ENCODE measurements at places on chromosomes 4 and X.

- DNase-seq = no peak
Measured at GRCh38 chrX:38638952-38639529, 77.7 kb downstream of the TSPAN7 start.

DNA sequence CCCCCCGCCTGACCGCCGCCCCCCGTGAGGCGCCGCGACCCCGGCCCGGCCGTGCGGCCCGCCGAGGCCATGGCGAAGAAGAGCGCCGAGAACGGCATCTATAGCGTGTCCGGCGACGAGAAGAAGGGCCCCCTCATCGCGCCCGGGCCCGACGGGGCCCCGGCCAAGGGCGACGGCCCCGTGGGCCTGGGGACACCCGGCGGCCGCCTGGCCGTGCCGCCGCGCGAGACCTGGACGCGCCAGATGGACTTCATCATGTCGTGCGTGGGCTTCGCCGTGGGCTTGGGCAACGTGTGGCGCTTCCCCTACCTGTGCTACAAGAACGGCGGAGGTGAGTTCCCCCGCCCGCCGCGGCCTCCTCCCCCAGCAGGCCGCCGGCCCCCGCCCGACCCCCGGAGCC lies 780 bp downstream of the SLC6A8 start:
- no peak for DNase-seq

GRCh38 chr4:108107101-108107500 lies 61.6 kb downstream of the LEF1 start:
- no peak for DNase-seq

DNA sequence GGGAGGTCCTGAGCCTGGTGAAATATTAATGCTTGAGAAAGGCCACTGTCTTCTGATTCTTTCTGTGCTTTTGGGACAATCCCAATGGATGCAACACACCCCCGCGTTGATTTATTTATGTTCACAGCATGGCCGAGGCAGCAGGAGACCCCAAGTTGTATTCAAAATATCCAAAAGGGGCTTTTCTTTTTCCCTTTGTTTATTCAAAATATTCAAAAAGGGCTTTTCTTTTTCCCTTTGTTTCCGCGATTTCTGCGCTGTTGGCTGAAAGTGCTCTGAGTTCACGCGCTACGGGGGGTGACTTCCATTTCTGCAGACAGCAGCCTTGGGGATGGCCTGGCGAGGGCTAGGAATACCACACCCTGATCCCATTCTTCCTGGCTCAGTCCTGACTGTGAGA lies 59.5 kb upstream of the PPP2R3B start:
- no peak for DNase-seq

DNA sequence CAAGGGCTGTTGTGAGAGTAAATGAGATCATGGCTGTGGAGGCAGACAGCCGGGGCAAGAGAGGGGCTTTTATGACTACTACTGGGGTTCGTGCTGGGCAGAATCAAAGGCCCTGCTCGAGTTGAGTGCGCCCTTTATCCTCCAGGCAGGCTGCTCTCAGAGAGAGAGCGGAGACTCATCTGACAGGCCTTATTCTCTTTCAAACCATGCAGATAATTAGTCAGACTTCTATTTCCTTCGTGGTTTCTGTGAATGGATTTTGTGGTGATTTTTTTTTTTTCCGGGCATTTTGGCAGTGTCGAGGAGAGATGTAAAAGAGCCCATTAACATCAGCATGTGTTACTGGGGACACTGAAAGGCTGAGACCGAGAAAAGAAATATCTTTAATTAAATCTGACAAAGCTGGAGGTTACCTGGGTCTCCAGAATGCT lies 73.6 kb downstream of the MED28 start:
- DNase-seq = no peak

DNA sequence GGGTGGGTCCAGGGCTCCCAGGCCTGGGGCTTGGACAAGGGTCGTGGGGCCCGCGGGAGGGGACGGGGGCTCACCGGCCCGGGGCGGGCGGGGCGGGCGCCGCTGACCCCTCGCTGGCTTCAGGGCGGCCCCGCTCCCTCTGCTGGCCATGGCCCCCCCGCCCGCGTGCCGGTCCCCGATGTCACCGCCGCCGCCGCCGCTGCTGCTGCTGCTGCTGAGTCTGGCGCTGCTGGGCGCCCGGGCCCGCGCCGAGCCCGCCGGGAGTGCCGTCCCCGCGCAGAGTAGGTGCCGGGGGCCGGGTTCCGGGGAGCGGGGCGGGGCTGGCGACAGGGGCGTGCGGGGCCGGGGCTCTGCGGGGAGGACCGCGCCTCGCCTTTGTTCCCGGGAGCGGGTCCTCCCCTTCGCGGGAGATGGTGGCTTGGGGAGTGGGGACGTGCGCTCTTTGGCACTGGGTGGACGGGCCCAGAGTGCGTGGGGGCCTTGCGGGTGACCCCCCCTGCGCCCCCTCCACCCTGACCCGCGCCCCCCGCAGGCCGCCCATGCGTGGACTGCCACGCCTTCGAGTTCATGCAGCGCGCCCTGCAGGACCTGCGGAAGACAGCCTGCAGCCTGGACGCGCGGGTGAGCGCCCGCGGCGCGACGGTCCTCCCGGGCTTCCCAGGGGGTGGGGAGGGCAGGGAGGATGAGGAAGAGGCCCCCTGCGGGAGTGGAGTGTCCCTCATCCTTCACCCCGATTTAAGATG lies 16.8 kb upstream of the NAT8L start:
- DNase-seq = peak; percentile 16

GRCh38 chr4:31657859-31658570 lies 937.8 kb downstream of the PCDH7 start:
- DNase-seq = no peak

GRCh38 chrX:45761920-45762319 lies 561.2 kb upstream of the DIPK2B start:
- DNase-seq = no peak

DNA sequence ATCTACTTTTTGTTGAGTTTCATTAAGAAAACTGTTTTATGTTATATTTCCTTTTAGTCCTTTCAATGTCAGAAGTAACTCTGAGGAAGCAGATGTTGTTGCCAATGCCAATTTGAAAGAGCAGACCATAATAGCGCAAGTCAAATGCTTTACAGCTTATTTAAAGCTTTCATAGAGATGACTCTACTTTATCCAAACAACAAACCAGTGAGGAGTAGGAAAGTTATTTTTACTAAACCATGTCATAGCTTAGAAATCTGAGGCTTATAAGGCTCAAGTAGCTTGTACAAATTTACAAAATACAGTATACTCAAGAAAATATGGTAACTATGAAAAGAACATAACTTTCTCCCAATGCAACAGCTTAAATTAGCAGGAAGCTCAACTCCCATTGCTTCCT lies 40.1 kb upstream of the SPOCK3 start:
- DNase-seq = no peak

- no peak for DNase-seq
Measured at GRCh38 chr4:56655209-56655626, 25.9 kb downstream of the HOPX start.

- DNase-seq = no peak
Measured at GRCh38 chr4:13478707-13479106, 5.4 kb downstream of the RAB28 start.

DNA sequence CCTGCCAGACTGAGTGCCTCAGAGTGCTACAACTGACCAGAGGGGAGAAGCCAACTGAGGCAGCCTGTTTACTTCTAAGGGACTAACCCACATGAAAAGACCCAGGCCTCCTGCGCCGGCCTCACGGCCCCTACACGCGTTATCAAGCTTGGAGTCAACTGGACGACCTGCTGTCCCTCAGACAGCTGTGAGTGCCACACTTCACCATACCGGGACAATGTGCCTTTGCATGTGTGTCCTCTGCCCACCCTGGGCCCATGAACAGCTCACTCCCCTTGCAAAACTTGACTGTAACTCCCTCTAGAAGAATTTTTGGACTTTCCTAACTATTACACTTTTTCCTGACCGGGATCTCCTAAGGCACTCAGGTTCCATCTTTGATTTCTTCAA lies 1.8 kb downstream of the NOP14 start:
- no peak for DNase-seq

- DNase-seq = no peak
Measured at GRCh38 chr4:182219411-182220056, 23.7 kb upstream of the TENM3 start.

DNA sequence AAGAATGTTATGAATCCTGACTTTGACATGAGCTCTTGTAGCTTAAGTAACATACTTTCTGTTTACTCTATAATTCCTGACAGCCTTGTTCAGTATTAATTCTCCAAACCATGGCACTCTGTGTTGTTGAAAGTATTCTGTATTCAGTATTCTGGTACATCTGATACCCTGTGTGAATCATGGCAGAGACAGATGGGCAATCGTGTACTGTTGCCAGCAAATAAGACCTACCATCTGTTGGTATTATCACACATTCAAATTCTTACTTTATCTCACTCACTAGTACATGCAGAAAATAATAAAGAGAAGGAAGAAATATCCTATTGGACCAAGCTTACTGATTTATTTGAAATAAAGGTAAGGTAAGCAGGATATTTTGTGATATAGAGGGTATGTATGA lies 7.9 kb downstream of the MBTPS2 start:
- DNase-seq = no peak

DNA sequence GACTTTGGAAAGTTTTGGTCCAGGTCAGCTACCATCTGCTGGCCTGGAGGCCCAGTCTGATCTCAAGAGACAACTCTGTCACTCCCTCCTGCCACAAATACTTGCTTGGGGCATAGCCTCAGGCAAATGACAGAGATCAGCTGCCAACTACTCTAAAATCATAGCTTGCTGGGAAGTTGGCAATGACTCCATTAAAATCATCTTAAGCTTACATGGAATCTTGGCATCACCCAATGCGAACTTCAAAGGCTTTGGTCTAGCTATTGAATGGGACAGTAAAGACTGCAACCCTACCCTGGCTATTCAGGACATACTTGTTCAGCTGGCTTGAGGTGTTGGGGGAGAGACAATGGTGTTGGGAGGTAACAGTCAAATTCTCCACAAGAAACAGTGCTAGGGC lies 7.0 kb upstream of the USO1 start:
- DNase-seq = no peak

GRCh38 chr4:138348055-138348454 lies 105.9 kb upstream of the SLC7A11 start:
- DNase-seq = no peak

GRCh38 chrX:110667706-110668105 lies 127.9 kb downstream of the CHRDL1 start:
- no peak for DNase-seq

DNA sequence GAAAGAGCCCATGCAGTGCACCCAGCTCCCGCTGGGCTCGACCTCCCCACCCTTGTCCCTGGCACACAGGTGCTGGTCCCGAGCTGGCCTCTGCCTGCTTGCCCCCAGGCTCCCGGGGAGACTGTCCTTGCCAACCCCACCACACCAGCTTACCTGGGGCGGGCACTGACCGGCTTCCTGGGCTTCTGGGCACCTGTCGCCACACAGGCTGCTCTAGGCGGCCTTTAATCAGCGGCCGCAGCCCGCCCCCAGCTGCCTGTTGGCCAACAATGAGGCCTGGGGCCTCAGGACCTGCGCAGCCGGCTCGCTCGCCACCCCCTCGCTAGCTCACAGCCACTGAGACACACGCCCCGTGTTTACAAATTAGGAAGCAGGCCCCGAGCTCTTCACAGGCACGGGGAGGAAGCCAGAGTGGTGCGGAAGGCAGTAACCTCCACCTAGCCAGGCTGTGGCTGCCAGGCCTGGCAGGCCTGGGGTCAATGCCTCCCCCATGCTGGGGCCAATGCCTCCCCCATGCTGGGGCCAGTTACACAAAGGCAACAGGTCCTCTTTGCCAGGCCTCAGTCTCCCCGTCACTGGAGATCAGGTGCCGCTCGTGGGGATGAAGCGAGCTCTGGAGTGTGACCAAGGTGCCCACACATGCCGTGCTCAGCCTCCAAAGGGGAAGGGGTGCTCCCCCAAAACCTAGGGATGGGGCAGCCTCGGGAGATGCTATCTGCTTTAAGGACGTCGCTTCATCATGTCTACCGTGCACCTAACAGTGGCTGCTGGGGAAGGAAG lies at the start of gene TREX2:
TSS of gene TREX2 (minus strand) at position 201 of the 780 bp plus-strand sequence. CDS start 626 bp downstream, outside the sequence.
- DNase-seq = no peak

- no peak for DNase-seq
Measured at GRCh38 chr4:8201321-8201781, 2.3 kb downstream of the SH3TC1 start.

DNA sequence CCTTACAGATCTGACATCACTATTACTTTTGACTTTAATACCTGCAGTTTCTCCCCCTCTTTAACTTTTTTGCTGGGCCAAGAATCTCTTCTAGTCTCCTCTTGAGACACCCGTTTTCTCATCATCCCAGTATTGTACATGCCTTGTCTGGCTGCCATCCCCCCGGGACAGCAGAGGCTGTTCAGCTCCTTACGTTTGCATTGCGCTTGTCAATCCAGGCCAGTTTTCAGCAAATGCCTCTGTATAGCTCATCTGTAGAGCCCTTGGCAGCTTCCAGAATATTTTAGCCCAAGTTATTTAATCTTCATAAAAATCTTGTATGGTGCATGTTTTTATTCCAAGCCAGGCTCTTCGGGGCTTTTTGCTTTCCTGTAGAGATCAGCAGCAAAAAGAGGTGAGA lies 22.3 kb upstream of the HOPX start:
- DNase-seq = no peak

GRCh38 chr4:189787216-189788031 lies 153.2 kb upstream of the FRG1 start:
- DNase-seq = no peak

GRCh38 chr4:30642567-30642966 lies 77.6 kb upstream of the PCDH7 start:
- no peak for DNase-seq

DNA sequence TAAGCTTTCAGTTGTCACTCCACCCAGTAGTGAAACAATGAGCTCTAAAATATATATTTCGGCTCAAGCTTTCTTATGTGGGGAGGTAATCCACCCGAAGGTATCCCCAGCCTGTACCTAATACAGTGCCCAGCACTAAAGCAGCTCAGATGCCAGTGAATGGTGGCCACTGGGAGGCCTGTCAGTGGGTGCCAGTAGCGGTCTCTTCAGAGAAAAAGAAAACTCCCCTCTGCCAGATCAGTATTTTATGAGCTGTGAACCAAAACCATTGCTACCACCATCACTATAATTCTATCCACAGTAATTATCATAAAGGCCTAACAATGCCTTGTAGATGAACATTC lies 835 bp upstream of the NFKB1 start:
- no peak for DNase-seq

- DNase-seq = no peak
Measured at GRCh38 chr4:3660086-3660927, 105.9 kb upstream of the ADRA2C start.

- no peak for DNase-seq
Measured at GRCh38 chrX:152942077-152942442, 44.2 kb downstream of the ZNF185 start.

- no peak for DNase-seq
Measured at GRCh38 chr4:112130906-112131305, 14.3 kb upstream of the FAM241A start.
